ENCODE measurements at places on chromosomes 16 and 17.

- DNase-seq: no peak
Measured at GRCh38 chr16:8949536-8950418, 13.9 kb downstream of the USP7 start.

DNA sequence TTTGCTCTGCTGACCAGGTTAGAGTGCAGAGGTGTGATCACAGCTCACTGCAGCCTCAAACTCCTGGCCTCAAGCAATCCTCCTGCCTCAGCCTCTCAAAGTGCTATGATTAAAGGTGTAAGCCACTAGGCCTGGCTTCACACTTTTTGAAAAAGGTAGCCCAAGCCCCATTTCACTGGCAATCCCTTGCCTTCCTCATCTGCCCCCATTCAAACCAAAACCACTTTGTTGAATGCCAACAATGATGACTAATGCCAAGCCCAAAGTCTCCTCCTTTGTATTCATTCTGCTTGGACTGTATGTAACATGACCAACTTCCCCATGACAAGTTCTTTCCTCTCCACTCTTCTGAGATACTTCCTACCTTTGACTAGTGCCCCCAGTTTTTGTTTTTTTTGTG, 33.1 kb downstream of the N4BP1 start:
- no peak for DNase-seq

DNA sequence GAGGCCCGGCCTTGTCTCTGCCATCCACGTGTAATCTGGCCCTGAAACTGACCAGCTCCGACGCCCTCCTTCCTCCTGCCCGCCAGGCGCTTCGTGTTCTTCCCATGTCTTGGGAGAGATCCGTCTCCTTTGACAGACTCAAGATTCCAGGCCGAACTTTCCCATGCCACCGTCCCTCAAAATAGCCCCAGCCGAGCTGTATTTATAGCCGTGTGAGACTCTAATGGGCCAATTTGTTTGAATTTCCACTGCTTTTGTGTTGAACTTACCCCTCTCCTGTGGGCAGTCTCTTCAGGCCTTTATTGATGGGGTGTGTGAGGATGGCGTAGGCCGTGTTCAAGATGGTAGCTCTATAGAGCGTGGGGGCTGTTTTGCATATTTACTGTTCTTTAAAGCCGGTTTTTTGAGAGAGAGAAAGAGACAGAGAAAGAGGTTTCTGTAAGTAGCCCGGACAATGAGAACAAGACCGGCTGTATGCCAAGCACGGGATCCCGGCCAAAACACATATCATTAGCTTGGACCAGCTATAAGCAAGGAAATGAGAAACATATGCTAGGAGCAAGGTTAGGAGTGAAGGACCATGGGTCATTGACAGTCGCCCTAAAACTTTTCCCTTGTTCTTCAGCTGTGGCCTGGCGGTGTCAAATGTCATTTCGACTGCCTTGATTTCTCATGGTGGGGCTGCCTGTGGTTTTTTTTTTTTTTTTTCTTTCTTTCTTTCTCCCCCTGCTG, 124.5 kb upstream of the ZFHX3 start:
- DNase-seq: no peak

DNA sequence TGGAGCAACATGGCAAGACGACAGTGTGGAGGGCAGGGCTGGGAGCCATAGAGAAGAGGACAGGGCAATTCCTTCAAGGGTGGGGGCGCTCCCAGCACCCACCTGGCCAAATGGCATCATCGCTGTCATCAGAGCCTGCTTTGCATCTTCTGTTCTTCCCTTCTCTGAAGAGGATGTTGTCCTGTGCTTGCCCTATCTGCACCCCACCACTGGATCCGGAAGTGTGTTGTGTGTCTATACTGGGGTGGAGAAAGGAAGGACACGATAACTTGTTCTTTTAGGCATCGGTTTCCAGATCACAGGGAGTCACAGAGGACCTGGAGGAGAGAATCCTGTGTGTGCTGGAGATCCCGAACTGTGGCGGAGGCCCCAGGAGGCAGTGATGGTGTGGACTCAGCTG, 25.7 kb upstream of the ANKRD40CL start:
- DNase-seq: no peak

GRCh38 chr17:60102632-60103096, 23.9 kb upstream of the HEATR6 start:
- peak; percentile 39 for DNase-seq

GRCh38 chr16:47358816-47359215, 102.0 kb downstream of the ITFG1 start:
- DNase-seq: no peak

DNA sequence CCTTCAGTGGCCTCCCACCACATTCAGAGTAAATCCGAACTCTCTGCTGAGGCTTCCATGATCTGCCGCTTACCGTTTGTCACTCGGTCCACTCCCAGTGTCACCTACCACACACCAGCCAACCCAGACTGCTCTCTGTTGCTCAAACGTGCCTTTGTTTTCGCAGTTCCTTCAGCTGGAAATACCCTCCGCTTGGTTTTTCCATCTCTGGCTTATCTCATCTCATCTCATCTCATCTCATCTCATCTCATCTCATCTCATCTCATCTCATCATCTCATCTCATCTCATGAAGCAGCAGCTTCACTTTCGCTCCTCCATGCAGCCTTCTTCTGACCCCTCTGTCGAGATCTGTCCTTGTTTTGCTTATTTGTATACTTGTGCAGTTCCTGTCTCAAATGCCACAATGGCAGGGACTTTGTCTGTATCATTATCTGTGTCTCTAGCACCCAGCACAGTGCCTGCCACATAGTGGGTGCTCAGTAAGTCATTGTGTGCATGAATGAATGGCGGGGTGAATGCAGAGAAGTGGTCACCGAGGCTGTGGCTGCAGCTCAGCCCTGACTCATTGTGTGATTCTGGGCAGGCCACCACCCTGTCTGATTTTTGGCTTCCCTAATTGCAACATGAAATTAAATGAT, 3.8 kb upstream of the SNX20 start:
- no peak for DNase-seq

DNA sequence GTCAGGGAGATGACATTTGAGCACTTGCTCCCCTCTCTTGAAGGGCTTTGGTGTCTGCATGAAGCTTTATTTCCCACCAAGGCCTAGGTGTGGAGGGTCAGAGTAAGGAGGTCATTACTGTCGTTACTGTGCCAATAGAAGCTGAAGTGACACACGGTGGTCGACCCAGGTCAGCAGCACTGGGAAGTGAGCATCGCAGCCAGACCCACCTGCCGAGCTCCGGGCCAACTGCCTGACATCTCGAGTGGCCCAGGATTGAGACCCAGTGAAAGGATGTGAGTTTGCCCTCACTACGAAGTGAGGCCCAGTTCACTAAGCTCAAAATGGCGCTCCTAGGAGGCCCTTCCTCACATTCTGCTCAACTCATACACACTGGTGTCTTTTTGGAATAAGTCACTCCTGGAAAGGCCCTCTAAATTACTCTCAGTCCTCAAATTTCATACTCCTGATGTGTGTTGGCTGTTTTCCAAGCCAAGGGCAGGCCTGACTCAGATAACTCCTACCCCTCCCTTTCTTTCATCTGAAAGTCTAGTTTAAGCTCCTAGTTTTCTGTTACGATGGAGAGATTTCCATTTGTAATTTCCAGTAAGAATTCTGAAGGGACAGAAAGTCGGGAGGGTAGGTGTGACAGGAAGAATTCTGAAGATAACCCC, 200.4 kb downstream of the LGALS9B start:
- DNase-seq: no peak

DNA sequence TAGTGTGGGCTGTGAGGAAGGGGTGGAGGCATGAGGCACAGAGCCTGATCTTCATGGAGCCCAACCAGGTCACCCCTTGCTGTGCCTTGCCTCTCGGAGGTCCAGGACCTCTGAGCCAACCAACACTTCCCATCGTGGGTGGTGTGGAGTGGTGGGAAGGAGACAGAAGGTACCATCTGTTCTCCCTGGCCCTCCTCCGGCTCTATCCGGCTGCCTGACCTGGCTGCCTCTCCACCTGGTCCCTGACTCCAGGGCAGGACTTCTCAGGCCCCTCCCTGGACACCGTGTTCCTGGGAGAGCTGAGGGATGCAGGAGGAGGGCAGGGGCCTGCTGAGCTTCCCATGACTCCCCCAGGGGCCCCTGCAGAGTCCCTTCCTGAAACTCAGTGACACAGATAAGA, 3.9 kb downstream of the PDK2 start:
- DNase-seq: no peak

DNA sequence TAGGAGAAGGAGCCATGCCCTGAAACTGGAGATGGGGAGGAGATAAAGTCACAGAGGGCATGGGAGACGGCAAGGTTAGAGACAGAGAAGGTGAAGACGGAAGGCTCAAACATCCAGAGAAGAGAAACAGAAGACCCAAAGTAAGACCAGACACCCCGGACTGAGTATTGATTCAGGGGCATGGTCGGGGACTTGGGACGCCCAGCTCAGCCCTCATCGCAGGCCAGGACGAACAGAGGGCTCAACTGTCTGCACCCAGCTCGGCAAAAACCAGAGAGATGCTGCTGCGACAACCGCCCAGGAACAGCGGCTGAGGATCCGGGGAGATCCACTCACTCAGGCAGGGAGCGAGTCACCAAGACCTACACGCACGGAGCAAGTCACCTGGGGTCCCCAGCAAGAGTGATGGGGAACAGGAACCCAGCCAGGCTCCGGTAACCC, 999 bp downstream of the XYLT1 start:
- DNase-seq: no peak

GRCh38 chr17:44969144-44969780, 1.2 kb upstream of the C1QL1 start:
- DNase-seq: no peak

DNA sequence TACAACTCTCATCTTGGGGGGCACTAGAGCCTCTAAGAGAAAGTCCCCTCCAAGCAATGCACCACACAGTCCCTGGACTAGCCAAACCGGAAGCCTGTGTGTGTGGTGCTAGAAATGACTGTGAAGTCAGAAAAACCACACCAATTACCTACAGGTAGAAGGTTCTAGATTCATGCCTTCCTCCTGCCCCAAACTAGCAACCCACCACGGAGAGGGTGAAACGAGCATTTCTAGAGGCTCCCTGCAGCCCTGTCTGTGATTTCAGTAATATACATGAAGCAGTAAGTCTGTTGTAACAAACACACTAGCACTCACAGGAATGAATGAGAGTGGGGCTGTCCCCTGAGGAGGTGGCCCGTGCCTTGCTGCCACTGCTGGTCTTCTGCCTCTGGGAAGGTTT, 13.6 kb downstream of the ZFHX3 start:
- no peak for DNase-seq

DNA sequence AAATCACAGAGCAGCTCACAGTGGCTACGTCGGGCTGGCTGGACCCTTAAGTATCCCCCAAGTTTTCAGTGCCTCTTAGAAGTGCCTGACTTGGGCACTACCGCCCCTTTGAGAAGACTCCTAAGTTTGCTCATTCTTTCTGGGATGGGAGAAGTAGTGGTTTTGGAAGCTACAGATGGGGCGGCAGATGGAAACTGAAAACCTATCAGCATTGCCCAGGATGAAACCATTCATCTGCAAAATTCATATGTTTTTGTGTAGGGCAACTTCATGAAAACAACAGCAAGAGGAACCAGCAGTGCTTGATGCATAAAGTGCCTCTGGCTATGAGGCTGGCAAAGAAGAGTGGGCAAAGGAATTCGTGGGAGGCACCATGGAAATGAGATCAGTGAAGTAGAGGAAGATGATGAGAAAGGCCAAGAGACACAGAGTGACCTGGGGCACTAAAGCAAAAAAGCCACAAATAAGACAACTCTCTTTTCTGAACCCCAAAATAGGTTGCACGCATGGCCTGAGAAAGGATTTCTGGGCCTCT, 277.1 kb downstream of the XYLT1 start:
- no peak for DNase-seq

DNA sequence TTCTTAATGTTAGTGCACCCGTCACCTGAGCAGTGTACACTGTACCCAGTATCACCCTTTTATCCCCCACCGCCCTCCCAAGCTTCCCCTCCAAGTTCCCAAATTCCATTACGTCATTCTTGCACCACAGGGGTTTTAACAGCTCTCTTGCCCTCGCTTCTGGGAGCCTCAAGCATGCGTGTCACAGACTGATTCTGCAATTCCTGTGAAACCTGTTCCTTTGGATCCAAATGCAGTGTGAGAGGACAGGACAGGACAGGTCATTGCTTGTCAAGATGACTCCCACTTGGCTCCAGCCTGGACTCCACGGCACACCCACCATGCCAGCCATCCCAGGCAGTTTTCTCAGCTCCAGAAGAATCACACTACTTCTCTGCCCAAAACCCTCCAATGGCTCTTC, 44.1 kb downstream of the CYB5D2 start:
- DNase-seq: no peak

DNA sequence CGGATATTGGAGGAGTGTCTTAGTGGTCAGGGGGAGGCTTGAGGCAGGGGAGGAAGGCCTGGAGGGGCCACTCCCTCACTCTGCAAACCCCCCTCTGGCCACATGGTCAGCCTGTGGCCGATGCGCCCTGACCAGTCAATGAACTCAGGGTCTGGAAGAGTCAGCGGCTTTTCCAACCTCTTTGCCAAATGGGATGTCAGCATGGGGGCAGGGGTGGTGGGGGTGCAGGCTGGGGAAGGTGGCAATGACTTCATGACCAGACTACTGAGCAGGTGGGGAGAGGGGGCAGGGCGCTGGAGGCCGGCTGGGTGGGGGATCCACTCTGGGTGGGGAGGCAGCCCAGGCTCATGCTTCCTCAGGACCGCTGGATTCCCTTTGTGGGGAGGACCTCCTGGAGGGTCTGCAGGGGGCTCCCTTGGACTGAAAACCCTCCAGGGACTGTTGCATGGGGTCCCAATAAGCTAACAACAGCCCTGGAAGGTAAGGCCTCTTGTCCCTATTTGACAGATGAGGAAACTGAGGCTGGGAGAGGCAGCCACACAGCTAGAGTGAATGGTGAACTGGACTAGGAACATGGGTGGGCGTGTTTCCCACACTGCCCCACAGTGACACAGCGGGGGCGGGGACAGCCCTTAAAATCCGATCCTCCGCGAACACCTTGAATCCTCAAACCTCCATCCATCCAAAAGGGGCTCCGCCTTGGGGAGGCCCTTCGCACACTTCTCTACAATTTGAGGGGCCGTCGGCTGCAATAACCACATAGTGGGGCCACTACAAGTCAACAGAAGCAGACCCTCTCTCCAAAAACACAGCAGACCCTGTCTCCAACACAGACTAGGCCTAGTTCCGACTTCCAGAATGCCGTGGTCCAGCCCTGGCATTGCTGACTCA, 81.0 kb upstream of the TOB1 start:
- DNase-seq: no peak

DNA sequence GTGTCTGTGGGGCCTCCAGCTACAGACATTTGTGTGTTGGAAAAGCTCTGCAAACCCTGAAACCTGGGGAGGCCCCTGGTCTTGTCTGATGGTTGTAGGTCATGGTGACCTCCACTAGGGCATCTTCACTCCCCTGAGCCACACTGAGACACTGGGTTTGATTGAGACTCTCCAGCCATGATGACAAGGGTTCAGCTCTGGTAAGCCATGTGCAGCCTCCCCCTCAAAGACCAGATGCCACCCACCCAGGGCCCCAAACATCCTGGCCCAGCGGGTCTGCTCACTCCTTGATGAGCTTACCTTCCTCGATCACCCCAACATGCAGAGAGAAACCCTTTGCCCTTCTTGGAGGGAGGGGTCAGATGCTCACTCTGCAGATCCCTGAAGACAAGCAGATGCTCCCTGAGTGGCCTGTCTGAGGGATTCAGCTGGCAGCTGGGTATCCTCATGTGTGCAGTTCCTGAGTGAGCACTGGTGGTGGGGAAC, 101.6 kb downstream of the METRNL start:
- DNase-seq: no peak

Data from memory B cell (primary cell).